ENCODE measurements at places on chromosomes 16 and 17.

GRCh38 chr17:5605452-5605851 is 21.1 kb upstream of the NLRP1 start:
- DNase-seq, result no peak

DNA sequence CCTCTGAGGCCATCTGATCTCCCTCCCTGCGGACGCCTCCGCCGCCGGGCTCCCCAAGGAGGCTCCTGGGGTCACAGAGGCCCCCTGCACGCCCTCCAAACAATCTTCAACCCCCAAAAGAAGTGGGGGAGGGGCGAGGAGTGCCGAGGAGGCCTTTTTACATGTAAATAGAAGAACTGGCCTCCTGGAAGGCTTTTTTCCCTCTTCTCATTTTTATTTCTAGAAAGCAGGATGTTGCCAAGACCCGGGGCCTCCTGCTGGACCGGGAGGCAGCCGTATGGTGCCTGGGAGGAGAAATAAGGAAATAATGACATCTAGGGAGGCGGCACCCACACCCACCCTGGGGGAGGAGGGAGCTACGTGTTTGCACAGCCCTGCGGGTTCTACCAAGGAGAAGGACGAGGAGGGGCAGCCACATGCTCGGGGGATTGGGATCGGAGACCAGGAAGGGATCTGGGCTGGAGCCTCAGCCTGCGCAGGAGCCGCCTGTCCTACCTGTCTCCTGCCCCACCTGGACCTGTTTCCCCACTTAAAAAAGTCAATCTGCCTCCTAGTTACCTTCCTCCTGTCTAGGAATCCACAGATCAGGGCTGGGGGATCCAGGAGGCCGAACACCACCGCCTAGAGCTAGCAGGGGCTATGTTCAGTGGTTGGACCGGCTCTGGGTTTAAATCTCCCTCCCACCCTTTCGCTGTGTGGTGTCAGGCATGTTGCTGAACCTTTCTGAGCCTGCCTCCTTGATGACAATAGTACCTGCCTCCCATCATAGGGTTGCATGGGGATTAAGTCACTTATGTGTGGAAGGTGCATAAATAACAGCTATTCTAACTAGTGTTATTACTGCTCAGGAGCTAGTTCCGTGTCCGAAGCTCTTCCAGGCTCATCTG is 175.7 kb upstream of the GSE1 start:
- DNase-seq, result no peak

GRCh38 chr17:73987845-73988509 is 215.5 kb upstream of the RPL38 start:
- DNase-seq, result no peak

GRCh38 chr17:12388226-12388625 is 277.5 kb upstream of the MYOCD start:
- DNase-seq, result no peak

- no peak for DNase-seq
Observed at GRCh38 chr16:31525113-31525512, 2.6 kb upstream of the AHSP start.

DNA sequence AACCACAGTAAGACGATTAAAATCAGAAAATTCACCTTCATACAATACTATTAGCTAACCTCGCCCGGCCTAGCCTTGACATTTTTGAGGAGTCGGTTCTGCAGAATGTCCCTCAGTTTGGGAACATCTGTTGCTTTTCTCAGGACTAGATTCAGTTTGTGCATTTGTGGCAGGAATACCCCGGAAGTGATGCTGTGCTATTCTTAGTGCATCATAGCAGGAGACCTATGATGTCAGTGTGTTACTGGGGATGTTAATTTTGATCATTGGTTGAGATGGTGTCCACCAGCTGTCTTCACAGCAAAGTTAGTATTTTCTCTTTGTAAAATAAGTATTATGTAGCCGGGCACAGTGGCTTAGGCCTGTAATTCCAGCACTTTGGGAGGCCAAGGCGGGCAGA is 21.5 kb upstream of the HELZ start:
- no peak for DNase-seq
